ACHN (cell line): ENCODE measurements at places on chromosomes 7 and 10.

DNA sequence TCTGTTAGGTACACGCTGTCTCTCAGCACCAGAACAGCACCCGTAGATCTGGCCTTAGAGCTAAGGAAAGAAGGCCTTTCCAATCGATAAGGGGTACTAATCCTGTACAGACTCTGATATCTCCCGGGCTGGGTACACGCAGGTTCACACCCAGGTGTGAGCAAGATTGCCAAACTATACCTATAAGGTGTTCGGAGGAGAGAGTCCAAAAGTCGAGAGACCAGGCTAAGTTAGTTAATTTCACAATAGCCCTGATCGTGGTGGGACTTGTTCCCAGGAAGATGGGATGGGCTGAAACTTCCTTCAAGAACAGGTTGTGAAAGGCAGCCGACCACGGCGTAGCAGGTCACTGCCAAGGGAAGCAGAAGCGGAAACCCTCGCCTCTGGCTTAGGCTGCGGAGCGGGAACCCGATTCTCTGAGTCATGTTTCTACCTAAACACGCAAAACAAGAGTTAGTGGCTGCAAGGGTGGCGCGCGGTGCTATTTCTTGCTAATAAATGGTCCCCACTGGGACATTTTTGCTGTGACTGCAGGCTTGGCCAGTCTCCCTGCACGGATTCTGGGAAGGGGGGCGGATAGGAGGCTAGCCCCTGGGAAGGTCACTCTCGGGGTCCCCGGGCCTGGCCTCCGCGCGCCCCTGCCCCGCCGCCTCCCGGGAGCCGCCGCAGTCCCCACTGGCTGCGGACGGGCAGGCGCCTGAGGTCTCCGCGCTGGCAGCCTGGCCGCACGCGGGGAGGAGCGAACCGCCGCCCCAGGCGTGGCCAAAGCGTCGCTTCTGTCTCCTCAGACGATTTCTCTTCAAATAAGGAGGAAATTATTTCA, 75.4 kb upstream of the PDSS1 start:
- peak; percentile 34 for DNase-seq

GRCh38 chr7:151736403-151736909, 140.5 kb downstream of the PRKAG2 start:
- DNase-seq = peak; percentile 100

DNA sequence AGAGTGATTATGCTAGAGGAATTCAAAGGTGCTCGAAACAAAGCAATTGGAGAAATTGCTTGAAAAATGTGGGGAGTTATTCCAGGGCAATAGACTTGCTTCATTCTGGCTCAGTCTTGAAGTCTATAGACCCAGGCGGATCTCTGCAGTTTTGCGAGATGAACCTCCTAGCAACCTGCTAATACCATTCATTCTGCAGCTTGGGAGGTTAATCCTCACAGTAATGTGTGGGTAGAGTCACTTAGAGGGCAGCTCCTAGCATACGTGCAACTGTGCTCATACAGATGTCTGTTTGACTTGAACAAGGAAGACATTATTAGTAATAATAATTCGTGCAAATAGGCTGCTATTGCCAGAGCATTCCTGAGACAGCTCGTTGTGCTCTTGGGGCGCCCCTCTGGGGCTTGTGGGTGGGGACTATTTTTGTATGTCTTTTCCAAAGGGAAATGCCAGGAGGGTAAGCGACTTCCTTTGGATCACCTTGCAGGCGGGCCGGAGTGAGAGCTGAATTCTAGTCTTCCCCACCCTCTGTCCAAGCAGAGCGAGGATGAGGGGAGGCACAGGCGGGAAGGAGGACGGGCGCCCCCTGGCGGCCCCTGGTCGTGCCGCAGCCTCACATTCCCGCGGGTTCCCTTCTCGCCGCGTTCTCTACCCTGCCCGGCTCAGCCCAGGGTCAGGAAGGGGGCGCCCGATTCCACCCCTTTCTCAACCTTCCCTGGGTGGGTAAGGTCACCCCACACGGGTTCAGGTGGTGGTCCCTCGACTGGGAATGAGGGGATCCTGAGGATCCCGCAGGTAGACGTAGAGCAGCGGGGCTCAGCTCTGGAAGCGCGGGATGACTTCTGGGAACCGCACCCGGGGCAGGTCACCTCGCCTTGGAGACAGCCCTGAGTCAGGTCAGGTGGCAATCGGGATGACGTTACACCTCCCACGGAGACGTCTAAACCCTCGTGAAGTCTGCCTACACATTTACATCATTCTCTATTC, 241.5 kb downstream of the PHTF2 start:
- DNase-seq = peak; percentile 15

- DNase-seq = no peak
These were observed 24.2 kb downstream of the TRIM8 start for GRCh38 chr10:102668326-102669107.
